Left cardiac atrium (tissue), 4 donors: ENCODE measurements at places on chromosomes 6 and 20. TPM values are rescaled to one million over a fixed set of nuclear protein-coding genes. Genes with fewer than 3 reads are reported as not detected.

- no peak for DNase-seq
These were observed 10.1 kb downstream of the SLC22A2 start for GRCh38 chr6:160248538-160248937.

GRCh38 chr20:61725145-61725544 lies 340.5 kb downstream of the TAF4 start:
- DNase-seq = no peak

DNA sequence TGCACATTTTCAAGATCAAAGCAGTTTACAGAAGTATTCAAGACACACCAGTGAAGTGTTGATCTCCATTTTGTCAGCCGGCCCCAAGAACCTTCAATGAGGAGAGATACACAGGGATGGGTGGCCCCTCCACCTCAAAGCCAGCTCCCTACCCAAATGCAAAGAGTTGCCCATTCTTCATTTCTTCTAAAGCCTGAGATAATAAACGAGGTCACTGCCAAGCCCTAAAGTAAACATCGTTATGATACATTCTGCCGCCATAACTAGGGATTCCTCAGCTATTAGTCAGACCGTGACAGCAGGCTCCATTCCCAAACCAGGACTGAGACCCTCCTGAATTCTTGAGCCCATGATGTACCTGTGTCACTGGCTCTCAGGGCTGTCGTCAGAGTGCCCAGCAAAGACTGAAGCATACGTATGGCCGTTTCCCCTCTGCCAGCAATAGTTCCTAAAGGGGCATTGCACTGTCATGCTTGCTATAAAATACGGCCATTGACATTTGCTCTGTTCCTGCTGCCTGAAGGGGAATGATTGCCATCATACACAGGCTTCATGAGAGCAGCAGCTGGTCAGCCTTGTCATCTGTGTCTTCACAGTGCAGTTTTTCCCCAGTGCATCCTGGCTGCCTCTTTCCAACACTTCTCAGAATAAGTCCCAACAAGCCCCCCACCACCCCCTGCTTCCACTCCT lies 41.7 kb downstream of the ISM1 start:
- DNase-seq = no peak

DNA sequence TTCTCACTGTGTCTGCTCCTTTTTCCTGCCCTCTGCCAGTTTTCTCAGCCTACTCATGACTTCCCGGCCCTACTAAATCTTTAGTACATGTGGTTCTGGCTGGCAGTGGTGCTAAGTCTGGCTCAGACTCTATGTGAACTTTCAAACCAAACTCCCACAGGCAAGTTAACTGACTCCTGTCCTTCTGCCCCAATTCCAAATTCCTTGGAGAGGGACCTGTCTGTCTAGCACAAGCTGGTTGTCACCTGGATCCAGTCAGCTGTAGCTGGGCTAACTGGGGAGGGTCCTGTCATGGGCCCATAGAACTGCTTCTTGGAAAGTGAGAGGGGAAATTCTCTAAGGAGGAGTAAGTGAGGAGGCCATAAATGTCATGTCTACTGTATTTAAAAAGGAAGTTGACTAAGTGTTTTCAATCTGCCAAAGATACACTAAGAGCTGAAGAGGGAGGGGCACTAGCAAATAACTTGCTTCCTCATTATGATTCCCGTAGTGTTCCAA lies 240.1 kb downstream of the KCNQ5 start:
- DNase-seq = peak; percentile 45

GRCh38 chr6:36019167-36019566 lies 5.3 kb downstream of the SLC26A8 start:
- no peak for DNase-seq

DNA sequence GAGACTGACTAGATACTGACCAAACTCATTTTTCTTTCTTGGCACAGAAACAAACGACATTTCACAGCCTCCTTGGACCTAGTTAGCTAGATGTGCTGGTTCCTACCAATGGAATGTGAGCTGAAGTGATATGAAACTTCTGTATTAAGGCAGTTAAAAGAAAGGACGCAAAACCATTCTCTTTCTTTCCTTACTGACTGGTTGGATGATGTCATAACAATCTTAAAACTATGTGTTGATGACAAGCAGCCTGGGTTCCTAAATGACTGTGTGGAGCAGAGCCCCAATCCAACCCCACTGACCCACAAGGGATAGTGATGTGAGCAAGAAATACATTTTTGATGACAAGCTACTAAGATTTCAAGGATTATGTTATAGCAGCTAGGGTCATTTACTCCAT lies 35.6 kb downstream of the CEP162 start:
- DNase-seq = no peak

- DNase-seq = no peak
These were observed 181.8 kb upstream of the RALGAPA2 start for GRCh38 chr20:20894280-20894679.

DNA sequence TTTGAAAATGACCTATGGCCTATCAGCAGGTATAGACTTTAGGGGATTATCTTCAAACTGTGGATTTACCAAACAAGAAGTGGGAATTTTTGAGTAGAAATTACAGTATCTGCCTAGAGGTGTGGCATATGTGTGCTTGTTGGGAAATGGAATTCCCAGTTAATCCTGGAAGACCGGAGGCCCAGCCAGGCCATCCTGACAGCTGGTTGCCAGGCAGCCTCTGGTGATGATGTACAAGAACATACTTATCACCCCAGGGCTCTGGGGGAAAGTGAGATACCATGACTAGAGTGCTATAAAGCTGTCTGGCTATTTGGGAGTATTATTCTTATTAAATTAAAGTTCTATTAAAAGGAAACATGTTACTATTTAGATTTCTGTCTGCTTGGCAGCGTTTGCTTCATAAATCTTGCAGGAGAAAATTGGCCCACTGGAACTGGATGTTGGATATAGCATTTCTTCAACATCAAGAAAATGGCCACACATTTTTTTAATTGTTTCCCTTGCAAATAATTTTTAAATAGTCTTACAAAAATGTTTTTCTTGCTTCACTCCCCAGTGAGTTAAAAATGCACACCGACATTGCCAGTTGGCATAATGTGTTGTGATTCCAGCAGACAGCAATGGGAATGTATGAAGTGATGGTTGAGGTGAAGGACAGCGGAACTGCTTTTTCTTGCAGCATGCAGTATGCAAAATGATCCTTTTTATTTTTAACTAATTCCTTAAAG lies 187.8 kb downstream of the MYLK4 start:
- DNase-seq = peak; percentile 39

PTCRA gene
- total RNA-seq = not detected

FIG4 gene
- 8.2 TPM for total RNA-seq

PRDM1 gene
- 1.1 TPM for total RNA-seq

KCNQ2 gene
- total RNA-seq = 0.91 TPM
